A549 treated with AZD2906 at 1 μM for 4 hours (cell line): ENCODE measurements at places on chromosomes 1 and 21. TPM values are rescaled to one million over a fixed set of nuclear protein-coding genes. Genes with fewer than 3 reads are reported as not detected.

The CCDC185 gene
- total RNA-seq: 0.03 to 0.05 TPM (median 0.03 TPM) in 3 of 5 replicates, not detected in the others

The SPRR3 gene
- total RNA-seq: not detected in 5 replicates

The CCNL2 gene
- total RNA-seq: 38.0 to 55.0 TPM (median 48.1 TPM) in 5 replicates

The C1orf210 gene
- total RNA-seq: 0.07 TPM in 1 of 5 replicates, not detected in the others

The TPTE gene
- total RNA-seq: not detected in 5 replicates

The RGS18 gene
- total RNA-seq: not detected in 5 replicates

The SDHB gene
- total RNA-seq: 98.7 to 108 TPM (median 102 TPM) in 5 replicates

The C8A gene
- not detected in 5 replicates for total RNA-seq

The TMCO4 gene
- 5.0 to 7.4 TPM (median 6.3 TPM) in 5 replicates for total RNA-seq

The SYT6 gene
- 0.23 to 0.41 TPM (median 0.29 TPM) in 5 replicates for total RNA-seq

The MROH9 gene
- total RNA-seq: not detected in 5 replicates

The HDAC1 gene
- 47.4 to 53.3 TPM (median 52.0 TPM) in 5 replicates for total RNA-seq

The CCDC181 gene
- 0.10 to 0.22 TPM (median 0.11 TPM) in 5 replicates for total RNA-seq

The IQCC gene
- total RNA-seq: 1.4 to 2.1 TPM (median 1.8 TPM) in 5 replicates

The FTCD gene
- 0.23 to 0.24 TPM (median 0.23 TPM) in 3 of 5 replicates, not detected in the others for total RNA-seq

The RPE65 gene
- not detected in 5 replicates for total RNA-seq

The ATP8B2 gene
- 30.7 to 36.3 TPM (median 35.6 TPM) in 5 replicates for total RNA-seq

The TMEM39B gene
- 9.4 to 11.1 TPM (median 10.9 TPM) in 5 replicates for total RNA-seq

The PLXNA2 gene
- total RNA-seq: 3.5 to 3.8 TPM (median 3.5 TPM) in 5 replicates
